ENCODE measurements at places on chromosomes 1 and 21.
A peak's percentile ranks its signal among the peaks of the same experiment; 100 is the strongest.

DNA sequence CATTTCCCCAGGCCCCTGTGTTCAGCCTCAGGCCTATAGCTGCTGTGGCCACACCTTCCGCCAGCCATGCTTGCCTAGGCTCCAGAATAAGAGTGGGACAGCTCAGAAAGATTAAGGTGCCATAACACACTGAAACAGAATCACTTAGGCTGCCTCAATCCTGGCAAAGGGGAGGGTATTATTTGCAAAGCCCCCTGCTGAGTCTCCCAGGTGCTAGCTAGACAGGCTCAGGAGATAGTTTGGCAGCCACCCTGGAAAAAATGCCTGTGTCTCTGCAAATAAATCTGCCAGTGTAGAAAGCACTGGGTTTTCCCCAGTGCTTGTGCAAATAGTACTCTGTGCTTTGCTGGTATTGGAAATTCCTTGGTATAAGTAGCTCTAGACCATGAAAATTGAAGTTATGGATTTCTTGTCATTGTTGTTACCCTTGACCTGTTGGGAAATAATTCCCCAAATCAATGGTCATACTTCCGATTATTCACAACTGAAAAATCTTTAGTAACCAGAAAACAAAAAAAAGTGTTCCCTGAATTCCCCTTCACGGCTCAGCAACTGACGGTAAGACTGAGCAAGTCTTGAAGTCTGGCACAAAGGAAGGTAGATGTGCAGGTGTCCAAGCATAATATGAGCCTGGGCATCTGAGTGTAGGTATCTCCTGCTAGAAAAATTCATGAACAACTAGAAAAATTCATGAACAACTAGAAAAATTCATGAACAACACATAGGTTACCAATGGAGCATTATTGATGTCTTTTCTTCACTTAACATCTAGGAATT is 56.9 kb downstream of the PROX1 start:
- no peak for DNase-seq

GRCh38 chr1:236524142-236524894 is 536 bp downstream of the LGALS8 start:
- DNase-seq, result peak; percentile 60

- DNase-seq, result no peak
These were observed 112.2 kb downstream of the RYR2 start for GRCh38 chr1:237154157-237154556.

GRCh38 chr1:34425785-34426184 is 249.1 kb downstream of the C1orf94 start:
- DNase-seq, result no peak

DNA sequence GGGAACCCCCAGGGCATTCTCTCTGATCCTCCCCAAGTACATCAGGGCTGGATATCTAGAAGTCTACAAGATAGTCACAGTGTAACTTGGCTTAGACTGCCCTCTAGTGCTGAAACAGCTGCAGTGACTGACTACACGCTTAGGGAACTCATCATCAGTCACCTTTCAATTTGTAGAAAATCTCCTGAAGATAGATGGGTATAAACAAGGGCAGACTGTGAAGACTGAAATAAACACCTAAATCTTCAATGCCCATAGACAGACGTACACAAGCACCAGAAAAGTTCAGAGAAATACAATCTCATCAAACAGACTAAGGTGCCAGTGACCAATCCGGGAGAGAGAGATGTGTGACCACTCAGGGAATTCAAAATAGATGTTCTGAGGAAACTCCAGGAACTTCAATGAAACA is 46.6 kb downstream of the PACC1 start:
- DNase-seq, result peak; percentile 87

DNA sequence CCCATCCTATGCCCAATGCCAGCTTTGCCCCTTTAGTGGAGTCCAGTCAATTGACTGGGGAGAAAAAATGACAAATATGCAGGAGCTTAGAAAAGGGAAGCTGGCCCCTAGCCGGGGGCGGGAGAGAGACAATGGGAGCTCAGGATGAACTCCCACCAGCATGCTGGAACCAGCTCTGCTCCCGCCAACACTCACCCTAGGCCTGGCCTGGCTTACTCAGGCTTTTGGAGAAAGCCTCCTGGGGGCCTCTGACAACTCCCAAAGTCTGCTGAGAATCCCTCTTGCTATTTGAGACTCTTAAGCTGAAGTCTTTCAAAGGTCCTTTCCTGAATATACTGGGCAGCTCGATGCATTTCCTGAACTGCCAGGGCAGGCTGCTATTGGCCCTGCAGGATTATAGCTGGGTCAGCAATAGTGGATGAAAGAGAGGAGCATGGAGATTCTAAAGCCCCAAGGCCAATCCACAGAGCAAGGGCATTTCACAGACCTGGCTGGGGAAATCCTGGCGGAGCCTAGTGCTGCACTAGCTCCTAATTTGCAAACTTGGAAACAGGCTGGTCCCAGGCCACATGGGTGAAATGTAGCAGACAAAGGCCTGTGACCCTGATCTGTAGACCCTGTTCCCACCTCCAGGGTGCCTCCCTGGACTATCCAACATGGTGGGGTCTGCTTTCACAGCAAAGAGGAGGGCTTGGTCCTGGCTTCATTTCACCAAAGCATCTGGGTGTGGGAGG is 35.7 kb upstream of the CLSTN1 start:
- DNase-seq, result no peak

DNA sequence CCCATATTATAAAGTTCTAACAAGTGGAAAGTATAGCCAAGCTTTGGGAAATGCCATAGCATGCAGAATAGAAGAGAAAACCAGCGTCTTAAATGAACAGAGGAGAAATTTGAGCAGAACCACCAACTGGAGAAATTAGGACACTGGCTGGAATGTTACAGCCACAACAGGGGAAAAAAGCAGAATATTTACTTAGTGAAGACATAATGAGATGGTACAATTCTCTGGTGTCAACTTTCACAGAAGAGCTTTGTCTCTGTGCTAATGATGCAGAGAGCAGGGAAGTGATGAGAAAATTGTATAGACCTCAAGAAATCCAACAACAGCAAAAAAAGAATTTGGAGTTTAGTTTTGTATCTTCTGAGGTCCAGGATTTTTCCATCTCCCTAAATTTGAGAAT is 249.7 kb downstream of the KIF26B start:
- no peak for DNase-seq

GRCh38 chr1:58799650-58800049 is 15.8 kb upstream of the JUN start:
- no peak for DNase-seq
